ENCODE measurements at places on chromosomes 16 and 17.
A peak's percentile ranks its signal among the peaks of the same experiment; 100 is the strongest.

DNA sequence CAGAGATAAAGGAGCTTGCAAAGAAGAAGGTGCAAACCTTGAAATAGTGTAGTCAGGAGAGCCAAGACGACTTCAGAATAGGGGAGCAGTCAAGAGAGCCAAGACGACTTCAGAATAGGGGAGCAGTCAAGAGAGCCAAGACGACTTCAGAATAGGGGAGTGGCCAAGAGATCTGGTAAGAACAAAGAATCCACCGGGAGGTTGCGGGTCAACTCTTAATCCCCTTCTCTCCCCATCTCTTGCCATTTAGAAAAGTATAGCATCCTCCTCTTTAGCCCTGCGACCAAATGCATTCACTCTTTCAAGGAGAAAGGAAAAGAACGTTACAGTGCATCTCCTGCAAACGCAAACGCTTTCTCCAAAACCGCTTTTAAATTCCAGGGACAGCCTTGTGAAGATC lies 713 bp downstream of the KNOP1 start:
- DNase-seq = no peak

DNA sequence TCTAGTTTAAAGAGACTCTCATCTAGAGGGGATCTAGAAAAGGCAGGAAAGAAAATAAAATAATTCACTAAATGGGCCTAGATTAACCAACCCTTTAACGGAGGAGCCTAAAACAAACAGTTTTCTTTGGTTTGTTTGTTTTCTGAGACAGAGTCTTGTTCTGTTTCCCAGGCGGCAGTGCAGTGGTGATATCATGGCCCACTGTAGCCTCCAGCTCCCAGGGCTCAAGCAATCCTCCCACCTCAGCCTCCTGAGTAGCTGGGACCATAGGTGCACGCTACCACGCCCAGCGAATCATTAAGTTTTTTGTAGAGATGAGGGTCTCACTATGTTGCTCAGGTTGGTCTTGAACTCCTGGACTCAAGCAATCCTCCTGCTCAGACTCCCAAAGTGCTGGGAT lies 122.3 kb upstream of the TOB1 start:
- DNase-seq = no peak

DNA sequence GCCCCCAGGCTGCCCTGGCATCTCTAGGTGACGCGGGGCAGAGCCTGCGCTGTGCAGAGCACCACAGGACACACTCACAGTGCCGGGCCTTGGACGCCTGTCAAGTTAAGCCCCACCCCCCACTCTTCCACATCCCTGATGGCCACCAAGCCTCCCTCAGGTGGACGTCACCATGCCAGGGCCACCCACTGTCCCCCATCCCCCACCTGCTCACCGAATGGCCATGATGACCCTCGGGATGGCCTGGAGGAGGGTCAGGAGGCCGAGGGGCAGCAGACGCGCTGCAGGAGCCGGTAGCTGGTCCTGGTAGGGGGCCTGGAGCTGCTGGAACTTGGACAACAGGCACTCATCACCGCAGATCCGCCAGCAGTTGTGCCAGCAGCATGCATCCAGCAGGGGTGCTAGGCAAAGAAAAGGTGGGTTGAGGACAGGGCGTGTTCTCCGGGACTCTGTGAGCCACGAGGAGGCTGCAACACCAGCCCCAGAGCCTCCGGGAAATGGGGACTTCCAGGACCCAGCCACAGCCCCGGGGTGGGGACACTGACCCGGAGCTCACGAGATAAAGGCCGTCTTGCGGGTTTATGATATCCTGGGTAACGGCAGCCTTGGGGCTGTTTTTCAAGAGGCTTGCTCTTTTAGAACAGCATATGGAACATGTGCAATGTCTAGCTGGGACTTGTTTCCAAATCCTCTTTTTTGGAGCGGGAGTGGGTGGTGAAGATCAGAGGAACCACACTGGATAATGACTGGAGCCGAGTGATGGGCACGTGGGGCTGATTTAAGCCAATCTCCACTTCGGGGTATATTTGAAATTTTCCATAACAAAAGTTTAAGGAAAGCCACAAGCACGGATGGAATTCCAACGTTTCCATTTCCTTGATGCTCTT lies 11.4 kb downstream of the C16orf95 start:
- DNase-seq = peak; percentile 5

DNA sequence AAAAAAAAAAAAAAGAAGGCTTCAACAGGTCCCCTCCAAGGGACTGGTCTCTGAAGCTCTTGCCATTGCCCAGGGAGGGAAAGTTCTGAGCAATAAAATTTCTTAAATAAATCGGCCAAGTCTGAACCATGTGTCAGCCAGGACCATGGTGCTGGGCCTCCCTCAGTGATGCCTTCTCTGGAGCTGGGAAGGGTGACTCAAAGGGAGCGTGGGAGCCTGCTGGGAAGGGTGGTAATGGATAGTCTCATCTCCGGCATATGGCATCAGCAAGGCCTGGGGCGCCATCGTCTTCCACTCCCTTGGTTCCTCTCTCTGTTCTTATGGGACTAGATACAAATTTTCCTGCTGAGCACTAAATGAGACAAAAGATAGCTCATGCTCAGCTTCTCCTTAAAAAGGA lies 2.3 kb downstream of the VKORC1 start:
- no peak for DNase-seq

- no peak for DNase-seq
Observed at GRCh38 chr17:48894886-48895285, 2.3 kb downstream of the ATP5MC1 start.

DNA sequence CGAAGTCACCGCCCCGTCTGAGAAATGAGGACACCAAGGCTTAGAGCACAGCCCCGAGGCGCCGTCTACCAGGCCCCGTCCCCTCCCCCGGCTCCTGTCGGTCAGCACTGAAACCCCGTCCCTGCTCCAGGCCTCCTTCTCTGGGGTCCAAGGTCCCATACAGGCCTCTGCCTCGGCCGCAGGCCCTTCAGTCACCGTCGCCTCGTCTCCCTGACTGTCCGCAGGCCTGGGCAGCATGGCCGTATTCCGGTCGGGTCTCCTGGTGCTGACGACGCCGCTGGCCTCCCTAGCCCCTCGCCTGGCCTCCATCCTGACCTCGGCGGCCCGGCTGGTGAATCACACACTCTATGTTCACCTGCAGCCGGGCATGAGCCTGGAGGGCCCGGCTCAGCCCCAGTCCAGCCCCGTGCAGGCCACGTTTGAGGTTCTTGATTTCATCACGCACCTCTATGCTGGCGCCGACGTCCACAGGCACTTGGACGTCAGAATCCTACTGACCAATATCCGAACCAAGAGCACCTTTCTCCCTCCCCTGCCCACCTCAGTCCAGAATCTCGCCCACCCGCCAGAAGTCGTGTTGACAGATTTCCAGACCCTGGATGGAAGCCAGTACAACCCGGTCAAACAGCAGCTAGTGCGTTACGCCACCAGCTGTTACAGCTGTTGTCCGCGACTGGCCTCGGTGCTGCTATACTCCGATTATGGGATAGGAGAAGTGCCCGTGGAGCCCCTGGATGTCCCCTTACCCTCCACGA lies 617 bp downstream of the COASY start:
- no peak for DNase-seq

GRCh38 chr16:87570938-87571867 lies 31.1 kb upstream of the JPH3 start:
- DNase-seq = peak; percentile 75

GRCh38 chr17:7881276-7882054 lies 7.1 kb upstream of the CHD3 start:
- DNase-seq = no peak
